ENCODE measurements at places on chromosomes 4 and X.

DNA sequence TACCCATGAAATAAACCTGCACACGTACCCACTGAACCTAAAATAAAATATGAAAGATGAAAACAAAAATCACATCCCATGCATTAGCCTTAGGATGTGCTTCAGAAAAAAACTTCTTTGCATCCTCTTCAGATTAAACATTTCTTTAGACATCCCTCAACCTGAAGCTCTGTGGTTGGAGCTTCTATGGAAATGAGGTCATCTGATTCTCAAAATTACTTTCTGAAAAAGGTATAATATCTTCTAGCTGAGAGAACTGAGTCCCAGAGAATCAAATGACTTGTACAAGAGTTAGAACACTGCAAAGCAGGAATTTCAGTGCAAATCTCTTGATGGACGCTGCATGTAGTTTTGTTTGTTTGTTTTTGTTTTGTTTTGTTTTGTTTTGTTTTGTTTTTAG, 19.1 kb upstream of the ANTXR2 start:
- no peak for DNase-seq

- DNase-seq = no peak
Measured at GRCh38 chr4:153522802-153523094, 56.6 kb downstream of the TMEM131L start.

DNA sequence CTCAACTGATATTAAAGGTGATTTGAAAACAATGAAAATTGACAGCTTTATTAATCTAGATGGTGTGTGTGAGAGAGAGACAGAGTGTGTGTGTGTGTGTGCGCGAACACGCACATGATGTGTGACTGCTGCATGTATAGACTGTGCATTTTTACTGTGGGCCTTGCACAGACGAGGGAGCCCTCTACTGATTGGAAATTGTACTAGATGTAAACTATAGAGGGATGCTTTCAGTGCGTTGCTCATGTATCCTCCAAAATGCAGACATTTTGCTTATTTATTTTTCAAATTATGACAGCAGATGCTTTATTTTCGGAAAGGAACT, 168.4 kb upstream of the GK2 start:
- DNase-seq = no peak

- DNase-seq = no peak
Measured at GRCh38 chr4:57575426-57575825, 465.2 kb upstream of the IGFBP7 start.

- DNase-seq = no peak
Measured at GRCh38 chrX:13658602-13659001, 5.7 kb downstream of the TCEANC start.

DNA sequence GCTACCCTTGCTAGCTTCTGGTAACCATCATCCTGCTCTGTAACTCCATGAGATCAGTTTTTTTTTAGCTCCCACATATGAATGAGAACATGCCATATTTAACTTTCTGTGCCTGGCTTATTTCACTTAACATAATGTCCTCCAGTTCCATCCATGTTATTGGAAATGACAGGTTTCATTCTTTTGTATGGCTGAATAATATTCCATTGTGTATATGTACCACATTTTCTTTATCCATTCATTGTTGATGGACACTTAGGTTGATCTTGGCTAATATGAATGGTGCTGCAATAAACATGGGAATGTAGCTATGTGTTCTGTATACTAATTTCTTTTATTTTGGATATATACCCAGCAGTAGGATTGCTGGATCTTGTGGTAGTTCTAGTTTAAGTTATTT, 204.7 kb downstream of the BMPR1B start:
- DNase-seq = no peak

DNA sequence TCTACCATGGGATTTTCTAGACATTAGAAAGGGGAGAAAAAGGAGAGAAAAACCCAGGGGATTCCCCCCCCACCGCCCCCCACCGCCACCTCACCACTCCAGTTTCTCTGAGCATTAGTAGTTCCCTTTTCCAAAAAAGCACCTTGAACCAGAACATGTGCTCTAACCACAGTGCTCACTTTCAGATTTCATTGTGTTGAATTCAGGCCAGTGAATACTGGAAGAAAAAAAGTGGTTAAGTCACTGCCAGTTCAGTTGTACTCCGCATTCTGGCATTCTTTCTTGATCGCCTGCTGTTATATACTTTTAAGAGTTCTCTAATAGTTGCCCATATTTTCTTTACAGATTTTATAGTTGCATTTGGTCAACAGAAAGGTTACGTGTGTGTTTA, 40.9 kb downstream of the JADE3 start:
- DNase-seq = no peak

- no peak for DNase-seq
Measured at GRCh38 chrX:78314561-78314960, 12.8 kb downstream of the CYSLTR1 start.

- DNase-seq = no peak
Measured at GRCh38 chr4:171785388-171785787, 27.8 kb upstream of the GALNTL6 start.

DNA sequence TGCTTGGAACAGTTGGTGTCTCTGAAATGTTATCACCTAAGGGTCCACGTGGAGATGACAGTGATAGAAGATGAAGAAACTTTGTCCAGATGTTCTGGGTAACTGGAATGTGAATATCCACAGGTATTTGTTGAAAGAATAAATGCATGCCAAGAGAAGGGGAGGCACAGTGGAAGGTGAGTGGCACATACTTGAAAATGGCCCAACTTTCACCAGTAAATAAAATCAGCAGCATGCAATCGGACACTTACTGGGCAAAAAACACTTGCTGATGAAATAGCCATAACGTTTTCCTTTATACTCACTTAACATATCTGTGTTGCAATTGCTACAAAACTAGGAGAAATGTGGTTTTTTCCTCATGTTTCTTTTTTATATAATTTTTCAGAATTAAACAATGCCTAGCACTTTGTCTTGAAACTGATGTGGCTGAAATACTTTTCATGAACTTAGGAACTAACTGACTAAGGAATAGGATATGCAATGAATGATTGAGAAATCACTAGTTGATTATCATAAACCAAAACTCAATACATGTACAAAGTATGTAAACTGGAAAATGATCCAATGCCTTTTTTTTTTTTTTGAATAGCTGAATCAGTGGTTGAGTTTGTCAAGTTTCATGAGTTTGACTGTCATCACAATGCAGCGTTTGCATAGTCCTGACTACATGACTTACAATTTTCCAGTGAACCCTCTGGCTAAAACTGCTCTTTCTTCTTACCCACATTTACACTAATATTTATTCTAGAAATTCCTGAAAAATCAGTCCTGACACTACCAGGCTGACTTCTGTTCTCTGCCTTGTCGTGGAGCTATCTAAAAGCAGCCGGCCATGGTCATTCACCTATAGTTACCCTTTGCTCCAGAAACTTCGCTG, 127.4 kb downstream of the CPE start:
- DNase-seq = no peak

- DNase-seq = no peak
Measured at GRCh38 chr4:2790583-2791517, 2.0 kb upstream of the SH3BP2 start.

- DNase-seq = no peak
Measured at GRCh38 chr4:129232589-129233337, 136.8 kb downstream of the C4orf33 start.

- DNase-seq = no peak
Measured at GRCh38 chrX:124086411-124086810, 124.9 kb downstream of the STAG2 start.

- peak; percentile 68 for DNase-seq
Measured at GRCh38 chr4:7425124-7425523, 9.6 kb downstream of the PSAPL1 start.

GRCh38 chr4:145218251-145218650, 37.9 kb upstream of the OTUD4 start:
- no peak for DNase-seq

- DNase-seq = no peak
Measured at GRCh38 chr4:41437111-41437536, 100.8 kb upstream of the LIMCH1 start.

GRCh38 chr4:92035666-92036065, 268.1 kb upstream of the GRID2 start:
- DNase-seq = no peak

DNA sequence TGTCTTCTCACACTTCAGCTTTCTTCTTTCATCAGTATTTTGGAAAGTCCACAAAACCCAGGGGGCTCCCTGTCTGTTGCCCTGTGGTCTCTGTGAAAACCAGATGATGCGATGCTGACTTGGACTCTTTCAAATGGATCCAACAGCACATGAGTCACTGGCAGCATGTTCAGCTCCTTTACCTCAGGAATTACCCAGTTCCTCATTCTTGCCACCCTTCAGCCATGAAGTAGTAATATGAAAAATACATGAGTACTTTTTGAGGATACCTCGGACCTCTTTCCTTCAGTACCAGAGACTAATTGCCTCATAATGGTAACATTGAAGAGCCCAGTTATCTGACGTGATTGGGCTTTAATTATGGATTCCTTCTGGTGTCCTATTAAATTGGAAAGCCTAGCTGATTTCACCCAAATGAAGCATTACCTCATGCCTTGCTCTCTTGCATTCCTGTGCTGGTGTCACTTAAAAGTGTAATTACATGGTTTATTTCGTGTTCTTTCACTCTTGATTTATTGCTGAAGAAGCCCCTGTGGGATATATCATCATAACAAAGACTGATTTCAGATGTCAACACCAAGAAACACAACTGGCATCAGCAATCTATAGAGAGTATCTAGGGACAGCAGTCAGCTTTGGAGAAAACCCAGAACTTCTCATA, 63.4 kb downstream of the NFKB1 start:
- DNase-seq = no peak

GRCh38 chr4:62402088-62402806, 1202.1 kb downstream of the ADGRL3 start:
- DNase-seq = no peak

DNA sequence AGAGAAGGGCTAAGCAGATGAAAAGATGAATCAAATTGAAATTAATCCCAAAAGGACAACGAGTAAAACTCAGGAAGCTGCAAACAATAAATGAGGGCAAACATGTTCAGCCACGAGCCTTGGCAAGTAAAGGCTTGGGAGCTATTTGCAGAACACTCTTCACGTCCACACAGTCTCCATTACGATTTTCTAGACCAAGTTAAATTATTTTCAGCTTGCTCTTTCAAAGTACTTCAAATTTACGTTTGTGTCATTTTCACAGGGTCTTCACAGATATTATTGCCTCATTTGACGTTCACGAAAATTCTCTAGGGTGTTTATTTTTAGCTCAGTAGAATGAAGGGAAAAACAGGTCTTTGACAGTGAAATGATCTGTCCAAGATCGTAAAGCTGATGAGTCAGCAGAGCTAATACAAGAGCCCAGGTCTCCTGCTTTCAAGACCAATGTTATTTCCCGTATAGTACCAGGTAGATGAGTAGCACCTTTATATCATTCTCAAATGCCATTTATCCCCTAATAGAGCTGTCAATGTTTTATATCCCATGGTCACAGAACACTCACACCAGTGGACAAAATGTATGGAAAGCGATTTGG, 20.9 kb downstream of the KLB start:
- DNase-seq = no peak

DNA sequence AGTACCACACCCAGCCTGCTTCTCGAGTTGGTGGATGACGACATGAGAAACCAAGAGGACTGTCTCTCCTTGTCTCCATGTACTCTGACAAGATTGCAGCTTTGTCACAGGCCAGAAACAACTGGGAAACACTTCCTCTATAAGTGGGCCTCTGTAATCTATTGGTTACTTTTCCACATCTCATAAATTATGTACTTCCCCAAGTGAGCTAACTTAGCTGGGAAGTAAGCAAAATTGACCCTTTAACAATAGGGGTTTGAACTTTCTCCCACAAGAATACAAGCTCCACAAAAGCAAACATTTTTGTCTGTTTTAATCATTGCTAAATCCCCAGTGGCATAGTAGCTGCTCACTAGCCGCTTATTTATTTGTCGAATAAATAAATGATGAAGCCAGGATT, 14.1 kb upstream of the USO1 start:
- no peak for DNase-seq

- no peak for DNase-seq
Measured at GRCh38 chrX:55908661-55909212, 191.2 kb downstream of the RRAGB start.
